ENCODE measurements at places on chromosomes 16 and 17.

DNA sequence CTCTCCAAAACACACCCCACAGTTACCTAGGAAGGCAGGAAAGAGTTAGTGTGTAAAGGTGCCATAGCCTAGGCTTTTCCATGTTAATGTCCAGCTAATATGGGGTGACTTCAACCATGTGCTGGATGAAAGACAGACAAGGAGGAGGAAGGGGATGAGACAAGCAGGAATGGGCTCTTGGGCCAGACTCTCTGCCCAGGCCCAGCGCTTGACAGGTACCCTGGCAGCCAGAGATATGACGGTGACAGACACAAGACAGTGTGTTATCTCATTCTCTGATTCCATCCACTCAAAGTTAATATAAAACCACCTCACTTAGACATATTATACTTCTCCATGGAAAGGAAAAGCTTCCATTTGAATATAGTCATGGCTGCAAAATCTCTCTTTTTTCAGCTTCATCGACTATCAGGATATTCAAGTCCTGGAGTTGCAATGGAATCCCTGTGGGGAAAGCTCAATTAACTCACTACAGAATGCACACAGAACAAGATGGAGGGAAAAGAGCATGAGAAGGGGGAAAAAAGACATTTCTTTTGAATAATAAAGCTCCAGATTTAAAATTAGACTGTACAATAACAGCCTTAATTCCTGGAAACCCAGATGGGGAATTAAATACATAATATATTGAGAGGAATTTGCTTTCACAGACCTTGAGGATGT lies 596.7 kb downstream of the TOX3 start:
- DNase-seq, result no peak

DNA sequence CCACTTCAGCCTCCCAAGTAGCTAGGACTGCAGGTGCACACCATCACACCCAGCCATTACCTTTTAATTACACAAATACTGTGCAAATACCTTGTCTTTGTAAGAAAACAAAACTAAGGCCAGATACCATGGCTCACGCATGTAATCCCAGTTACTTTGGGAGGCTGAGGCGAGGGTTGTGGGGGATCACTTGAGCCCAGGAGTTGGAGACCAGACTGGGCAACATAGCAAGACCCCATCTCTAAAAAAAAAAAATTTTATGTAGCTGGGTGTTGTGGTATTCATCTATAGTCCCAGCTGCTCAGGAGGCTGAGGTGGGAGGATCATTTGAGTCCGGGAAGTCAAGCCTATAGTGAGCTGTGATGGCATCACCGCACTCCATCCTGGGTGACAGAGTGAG lies 151.6 kb downstream of the CLEC16A start:
- no peak for DNase-seq

DNA sequence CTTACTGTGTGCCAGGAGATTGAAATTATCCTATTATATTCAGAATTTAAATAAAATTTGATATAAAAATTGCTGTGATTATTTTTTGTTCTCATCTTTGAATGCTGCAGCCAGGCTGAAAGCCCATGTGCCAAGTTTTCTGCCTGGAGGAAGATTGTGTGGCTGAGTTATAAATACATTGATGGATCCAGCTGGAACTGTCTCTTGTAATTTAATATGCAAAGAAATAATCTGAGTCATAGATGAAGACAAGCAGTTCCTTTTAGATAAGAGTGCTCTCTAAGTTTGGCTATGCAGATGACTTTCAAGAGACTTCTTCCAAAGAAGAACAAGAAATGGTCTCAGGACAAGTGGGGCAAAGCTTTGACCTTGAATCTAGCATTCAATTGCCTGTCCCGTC lies 871.0 kb downstream of the CDH11 start:
- DNase-seq, result no peak

DNA sequence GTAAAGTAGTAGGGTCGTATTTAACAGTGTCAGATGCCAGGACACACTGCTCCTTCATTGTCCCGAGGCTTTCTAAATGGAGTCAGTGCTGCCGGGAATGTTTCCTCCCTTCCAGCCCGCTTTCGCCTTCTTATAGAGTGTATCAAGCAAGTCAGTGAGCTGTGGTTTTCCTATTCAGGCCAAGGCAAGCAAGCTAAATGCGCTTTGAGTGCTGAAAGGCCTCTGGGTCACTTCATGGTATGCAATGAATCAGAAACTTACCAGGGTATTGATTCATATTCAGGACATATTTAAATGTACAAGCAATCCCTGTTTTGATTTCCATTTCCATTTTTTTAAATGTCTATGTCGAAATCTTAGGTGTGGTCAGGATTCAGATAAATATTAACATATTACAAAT lies 327.9 kb upstream of the SOX9 start:
- no peak for DNase-seq

DNA sequence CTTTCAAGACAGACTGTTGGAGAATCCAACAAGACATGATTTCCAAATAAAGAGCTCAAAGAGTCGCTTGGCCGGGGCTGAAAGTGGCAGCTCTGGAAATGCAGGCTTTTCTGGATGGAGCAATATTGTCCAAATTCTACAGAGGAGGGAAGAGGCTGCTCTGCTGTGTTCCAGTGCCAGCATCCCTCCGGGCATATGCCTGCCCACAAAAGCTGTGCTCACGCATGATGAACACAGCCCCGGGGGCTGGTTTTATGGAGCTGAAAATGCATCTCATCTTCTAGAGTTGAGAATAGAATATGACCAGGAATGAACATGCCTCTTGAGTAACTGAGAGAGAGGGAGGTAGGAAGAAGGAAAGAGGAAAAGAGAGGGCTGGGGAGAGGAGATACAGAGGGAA lies 74.7 kb upstream of the TOX3 start:
- no peak for DNase-seq

DNA sequence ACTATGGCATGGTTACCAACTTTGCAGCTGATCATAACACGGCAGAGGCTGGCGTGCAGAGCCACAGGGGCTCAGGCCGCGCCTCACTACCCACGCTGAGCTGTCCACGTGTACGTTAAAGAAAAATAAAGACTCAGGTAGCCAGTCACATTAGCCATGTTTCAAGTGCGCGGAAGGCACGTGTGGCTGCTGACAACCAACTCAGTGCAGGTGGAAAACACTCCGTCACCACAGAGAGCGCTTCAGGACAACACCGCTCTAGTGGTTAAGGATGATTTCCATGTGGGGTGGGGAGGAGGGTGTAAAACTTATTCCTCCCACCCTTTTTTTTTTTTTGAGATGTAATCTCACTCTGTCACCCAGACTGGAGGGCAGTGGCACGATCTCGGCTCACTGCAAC lies 33.8 kb downstream of the ZCCHC14 start:
- DNase-seq, result no peak

DNA sequence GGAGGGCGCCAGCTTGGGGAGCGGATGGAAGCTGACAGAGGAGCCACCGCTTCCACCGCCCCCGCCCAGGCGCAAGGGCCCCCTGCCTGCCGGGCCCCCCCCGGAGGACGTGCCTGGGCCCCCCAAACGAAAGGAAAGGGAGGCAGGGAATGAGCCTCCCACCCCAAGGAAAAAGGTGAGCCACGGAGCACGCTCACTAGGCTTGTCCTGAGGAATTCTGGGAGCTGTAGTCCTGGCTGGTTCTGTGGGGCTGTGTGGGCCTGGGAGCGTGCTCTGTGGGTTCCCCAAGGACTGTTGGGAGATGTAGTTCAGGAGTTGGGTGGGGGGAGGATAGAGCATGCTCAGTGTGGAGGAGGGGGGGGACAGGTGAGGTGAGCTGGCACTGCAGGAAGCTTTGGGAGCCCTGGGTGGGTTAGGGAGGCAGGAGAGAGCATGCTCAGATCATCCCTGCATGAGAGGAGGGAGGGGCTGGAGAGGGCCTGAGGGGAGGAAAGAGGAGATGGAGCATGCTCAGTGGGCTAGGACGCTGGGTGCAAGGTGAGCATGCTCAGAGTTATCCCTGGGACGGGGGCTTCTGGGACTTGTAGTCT lies 4.5 kb downstream of the FBXL19 start:
- peak; percentile 75 for DNase-seq

GRCh38 chr17:80007939-80008338 lies 27.7 kb downstream of the TBC1D16 start:
- no peak for DNase-seq

DNA sequence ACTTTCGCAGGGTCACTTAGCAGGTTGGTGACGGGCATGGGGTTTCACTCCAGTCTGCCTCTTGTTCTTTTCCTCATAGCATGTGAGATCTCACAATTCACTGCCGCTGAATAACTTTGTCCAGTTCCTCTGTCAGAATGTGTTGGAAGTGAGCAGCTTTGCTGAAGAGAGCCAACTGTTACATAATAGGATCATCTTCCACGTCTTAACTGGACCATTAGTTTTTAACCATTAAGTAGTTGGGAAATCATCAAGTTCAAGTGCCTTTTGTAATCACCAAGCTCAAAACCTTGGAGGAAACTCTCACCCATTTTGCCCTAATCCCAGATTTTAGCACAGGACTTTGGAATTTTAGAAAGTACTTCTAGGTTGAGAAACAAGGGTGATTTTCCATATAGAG lies 290.6 kb downstream of the WWOX start:
- DNase-seq, result no peak

GRCh38 chr17:70829876-70830275 lies 660.5 kb downstream of the KCNJ2 start:
- no peak for DNase-seq

DNA sequence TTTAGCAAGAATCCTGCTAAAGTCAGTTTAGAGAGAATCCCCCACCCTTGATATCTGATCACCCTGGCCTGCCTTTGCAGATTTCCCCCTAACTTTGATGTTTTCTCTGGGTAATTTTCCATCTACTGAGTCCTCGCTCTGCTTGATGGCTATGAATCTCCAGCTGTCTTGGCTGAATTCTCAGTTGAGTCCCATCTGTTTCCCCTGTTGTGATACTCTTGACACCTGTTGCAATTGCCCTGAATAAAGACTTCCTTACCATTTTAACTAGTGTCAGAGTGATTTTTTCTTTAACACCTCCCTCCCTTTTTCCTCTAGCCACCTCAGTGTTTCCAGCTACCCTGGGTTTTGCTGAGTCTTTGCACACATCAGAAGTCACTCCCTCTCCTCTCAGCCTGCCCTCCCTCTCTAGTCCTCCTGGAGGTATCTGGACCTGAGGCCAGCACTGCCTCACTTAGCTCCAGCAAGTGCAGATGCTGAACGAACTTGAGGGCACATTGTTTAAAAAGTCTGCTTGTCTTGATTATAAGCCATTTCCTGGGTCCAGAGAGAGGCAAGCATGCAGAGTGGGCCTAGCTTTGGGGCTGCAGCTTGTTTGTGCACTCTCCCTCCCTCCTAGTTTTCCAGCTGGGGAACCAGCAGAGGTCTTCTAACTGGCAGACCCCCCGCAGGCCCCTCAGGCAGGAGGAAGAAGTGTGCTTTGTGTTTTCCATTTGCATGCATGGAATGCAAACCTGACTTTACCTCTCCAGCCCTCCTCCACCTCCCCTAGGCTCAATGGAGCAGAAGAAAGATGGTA lies 33.2 kb downstream of the SPACA3 start:
- no peak for DNase-seq

DNA sequence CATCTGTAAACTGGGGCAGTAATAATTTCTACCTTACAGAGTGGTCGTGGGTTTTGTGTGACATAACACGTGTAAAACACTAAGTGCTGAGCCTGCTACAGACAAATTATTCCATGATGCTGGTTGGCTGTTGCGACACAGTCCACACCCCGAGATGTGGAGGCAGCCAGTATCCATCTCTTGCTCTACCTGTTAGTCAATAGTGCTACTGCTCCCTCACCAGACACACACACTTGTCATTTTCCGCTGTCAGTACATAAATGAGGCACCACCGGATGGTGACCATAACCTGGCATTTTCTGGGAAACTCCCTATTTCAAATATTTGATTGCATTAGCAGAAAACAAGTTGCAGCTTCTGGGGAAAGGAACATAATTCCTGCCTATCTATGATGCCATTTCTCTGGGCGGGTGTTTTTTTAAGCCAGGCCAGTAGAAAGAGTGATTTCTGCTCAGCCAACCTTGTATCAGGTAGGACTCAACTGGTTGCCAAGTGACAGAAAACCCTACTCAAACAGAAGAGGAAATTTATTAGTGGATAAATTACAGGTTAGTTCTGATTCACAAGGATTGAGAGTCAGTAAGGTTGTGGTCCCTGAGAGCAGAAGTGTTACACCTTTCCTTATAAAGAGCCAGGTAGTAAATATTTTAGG lies 24.1 kb downstream of the DNAJA2 start:
- no peak for DNase-seq

- DNase-seq, result no peak
These were observed 49.7 kb upstream of the SALL1 start for GRCh38 chr16:51200793-51201192.

GRCh38 chr17:13351046-13351445 lies 250.7 kb downstream of the HS3ST3A1 start:
- no peak for DNase-seq

GRCh38 chr17:78105101-78105500 lies 23.5 kb downstream of the TMC6 start:
- no peak for DNase-seq

DNA sequence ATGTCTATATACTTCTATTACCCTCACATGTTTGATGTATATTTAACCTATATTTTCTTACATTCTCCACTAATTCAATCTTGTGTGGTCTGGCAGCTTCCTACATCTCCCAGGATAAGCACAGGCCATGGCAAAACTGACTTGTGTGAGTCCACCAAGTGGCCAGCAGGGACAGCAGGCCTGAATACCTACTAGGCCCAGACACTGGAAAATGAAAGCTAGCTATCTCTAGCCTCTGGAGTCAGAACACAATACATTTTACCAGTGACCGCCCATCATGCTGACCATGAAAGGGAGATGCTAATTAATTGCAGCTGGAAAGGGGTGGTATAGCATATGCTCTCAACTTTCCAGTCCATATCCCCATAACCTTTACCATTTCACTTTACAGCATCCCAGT lies 132.3 kb downstream of the PCTP start:
- DNase-seq, result no peak

DNA sequence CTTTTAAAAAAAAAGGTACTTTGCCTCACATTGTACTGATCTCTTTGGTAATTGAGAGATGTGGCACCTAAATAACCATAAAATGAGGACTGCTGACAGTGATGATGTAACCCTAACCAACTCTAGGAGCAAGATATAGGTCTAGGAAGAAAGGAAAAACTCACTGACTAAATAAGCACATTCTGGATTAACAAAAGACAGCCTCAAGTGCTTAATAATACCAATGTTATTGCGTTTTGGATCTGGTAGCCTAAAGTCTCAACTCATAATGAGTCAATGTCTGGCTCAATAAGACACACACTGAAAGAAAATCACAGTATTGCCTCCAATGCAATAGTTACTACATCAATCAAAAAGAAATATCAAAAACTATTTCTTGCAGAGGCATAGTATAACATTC lies 3.0 kb downstream of the ERN1 start:
- DNase-seq, result no peak

DNA sequence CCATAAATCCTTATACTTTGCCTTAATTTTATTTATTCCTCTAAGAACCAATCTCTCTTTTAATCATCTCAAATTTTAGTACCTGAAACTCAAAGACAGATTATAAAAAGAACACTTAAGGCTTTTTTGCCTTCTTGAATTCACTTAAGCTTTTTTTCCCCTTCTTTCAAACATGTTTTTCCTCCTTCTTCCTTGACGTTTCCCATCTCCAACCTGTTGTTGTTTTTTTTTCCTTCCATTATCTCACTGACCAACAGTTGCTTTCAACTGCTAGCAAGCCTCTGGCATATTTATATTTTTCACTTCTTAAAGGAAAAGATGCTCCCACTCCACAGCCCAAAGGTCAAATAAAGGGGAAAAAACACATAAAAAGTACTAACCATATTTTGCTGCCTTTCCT lies 32.2 kb downstream of the SPOP start:
- DNase-seq, result no peak

- DNase-seq, result no peak
These were observed 22.6 kb downstream of the AKAP1 start for GRCh38 chr17:57107498-57108101.

Data from SW 1271 (cell line).